Esophagus muscularis mucosa (tissue), 4 donors: ENCODE measurements at places on chromosomes 5 and 9.

- DNase-seq: peak; percentile 31
Measured at GRCh38 chr9:34809504-34810186, 99.7 kb upstream of the CCL21 start.

DNA sequence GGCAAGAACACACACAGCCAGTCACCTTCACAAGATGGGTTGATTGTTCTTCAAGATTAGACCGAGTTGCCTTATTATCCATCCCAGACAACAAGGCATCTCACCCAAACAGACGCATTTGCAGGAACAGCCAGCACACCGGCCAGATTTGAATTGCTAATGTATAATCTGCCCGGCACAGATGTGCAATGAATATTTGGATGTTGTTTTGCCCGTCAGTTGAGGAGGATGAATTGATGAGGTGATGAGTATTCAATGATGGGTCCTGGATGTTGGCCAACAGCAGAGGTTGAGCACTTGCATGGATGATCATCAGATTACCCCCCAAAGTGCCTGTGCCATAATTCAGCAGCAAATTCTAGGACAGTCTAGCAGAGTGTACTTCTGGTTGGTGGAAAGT lies 20.1 kb downstream of the ALG2 start:
- no peak for DNase-seq

DNA sequence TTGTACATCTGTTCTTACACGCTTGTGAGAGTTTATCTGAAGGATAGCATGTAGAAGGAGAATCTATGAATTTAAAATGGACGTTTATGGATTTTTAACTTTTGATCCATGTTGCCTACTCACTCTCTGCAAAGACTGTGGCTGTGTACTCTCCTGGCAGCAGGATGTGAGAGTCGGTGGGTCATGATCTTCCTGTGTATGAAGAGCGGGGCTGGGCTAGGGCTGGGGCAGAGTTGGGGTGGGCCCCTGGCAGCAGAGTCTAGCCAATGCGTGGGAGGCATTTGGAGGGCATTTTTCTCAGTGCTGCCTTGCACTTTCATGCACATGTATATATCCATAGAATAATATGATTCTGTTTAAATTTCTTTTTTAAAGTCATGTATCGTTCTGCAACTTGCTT lies 24.0 kb upstream of the DAB2IP start:
- no peak for DNase-seq

DNA sequence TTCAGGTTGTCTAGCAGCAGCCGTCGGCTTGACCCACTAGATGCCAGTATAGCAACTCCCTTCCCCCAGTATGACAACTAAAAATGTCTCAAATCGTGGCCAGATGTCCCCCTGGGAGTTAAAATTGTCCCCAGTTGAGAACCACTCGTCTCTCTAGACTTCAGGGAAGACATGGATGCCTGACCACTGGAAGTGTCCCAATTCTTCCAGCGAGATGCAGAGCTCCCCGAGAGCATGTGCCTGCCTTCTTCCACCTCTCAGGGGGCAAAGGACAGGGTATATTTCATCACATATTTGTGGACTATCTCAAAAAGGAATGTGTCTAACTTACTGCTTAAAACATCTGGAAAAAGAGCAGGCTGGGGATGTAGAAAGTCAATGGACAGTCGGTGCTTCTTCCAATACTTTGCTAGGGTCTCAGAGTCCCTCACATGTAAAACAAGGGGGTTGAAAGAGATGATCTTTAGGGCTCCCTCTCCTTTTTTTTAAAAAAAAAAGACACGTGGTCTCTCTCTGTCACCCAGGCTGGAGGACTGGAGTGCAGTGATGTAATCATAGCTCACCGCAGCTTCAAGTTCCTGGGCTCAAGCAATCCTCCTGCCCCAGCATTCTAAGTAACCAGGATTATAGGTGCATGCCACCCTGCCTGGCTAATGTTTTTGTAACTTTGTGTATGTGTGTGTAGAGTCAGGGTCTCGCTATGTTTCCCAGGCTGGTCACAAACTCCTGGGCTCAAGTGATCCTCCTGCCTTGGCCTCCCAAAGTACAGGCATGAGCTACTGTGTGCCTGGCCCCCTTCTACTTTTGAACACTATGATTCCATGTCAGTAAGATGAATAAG lies 190.6 kb downstream of the DAB2IP start:
- no peak for DNase-seq

DNA sequence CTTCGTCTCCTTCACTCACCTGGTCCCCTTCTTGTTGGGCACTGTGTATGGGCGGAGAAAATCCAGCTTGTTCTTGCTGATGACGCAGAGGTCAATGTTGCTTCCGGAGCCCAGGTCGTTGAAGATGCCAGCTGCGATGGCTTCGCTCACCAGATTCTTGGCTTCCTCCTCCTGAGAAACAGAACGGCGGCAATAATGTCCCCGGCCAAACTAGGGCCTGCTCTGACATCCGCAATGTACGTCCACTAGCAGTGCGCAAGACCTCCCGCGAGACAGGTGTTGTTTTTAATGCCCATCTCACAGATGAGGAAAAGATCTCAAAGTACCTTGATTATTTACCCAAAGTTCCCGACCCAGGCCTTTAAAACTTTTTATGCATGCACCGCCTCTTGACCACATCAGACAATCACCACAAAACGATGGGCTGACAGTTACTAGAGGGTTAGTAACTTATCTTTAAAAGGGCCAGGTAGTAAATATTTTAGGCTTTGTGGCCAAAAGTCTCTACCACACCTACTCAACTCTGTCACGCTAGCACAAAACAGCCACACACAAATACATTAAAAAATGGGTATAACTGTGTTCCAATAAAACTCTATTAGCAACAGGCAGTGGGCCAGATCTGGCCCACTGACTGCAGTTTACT lies 58.4 kb downstream of the PSMB7 start:
- DNase-seq: no peak

- DNase-seq: peak; percentile 96
Measured at GRCh38 chr9:113593682-113594281, 130.3 kb downstream of the RGS3 start.

DNA sequence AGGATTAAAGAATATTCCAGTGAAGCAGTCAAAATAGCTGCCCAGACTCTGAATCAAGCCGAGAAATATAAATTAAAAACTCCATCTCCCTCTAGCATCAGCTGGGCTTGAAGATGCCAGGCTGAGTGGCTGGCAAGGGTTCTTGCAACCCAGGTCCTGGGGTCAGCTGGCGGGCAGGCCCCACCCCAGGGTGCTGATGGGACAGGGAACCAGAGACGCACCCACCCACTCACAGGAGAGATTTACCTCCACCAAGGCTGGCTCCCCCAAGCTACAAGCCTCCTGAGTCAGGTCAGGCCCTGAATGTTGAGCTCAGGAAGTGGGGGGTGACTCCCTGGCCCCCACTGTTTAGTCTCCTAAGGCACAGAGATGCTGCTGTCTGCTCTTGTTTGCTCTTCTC lies 83.9 kb upstream of the HSPA9 start:
- DNase-seq: no peak

DNA sequence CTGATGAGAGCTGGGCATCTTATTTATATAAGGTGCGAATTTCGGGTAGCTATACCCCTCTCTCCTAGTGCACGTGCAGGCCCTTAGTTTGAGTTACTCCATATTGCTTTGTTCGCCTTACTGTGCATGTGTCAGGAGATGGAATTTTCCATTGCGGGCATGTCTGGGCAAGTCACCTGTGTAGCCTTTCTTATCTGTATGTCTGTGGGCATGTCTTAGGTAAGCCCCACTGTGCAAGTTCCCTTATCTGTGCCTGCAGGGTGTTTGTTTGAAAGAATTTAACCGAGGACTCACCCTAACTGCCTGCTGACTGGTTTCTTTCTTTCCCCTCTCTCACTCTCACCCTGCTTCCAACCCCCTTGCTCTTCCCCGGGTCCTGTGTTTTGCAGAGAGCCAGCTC lies 140.7 kb upstream of the RANBP3L start:
- DNase-seq: no peak

DNA sequence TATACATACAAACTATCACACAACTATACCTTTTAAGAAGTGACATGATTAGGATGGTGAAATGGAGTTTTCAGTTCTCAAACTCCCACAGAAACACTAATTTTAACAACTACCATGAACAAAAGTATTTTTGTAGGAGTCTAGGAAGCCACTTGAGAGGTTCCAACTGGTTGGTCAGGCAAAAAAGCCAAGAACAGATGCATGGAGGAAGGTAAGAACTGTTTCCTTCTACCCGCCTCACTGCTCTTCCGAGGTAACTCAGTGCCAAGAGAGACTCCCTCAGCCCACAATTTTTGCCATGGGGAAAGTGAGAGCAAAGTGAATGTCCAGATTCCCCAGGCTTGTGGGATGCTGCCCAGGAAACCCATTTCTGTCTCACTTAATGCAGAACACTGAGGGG lies 15.7 kb downstream of the BTNL8 start:
- no peak for DNase-seq

GRCh38 chr5:34892414-34892813 lies 22.9 kb downstream of the RAD1 start:
- DNase-seq: no peak

GRCh38 chr5:147410496-147411358 lies 99.1 kb downstream of the DPYSL3 start:
- no peak for DNase-seq
